ENCODE measurements at places on chromosomes 1 and 21. TPM values are rescaled to one million over a fixed set of nuclear protein-coding genes. Genes with fewer than 3 reads are reported as not detected.

- peak; percentile 52 for DNase-seq
Measured at GRCh38 chr1:244603498-244603897, 49.4 kb upstream of the DESI2 start.

DNA sequence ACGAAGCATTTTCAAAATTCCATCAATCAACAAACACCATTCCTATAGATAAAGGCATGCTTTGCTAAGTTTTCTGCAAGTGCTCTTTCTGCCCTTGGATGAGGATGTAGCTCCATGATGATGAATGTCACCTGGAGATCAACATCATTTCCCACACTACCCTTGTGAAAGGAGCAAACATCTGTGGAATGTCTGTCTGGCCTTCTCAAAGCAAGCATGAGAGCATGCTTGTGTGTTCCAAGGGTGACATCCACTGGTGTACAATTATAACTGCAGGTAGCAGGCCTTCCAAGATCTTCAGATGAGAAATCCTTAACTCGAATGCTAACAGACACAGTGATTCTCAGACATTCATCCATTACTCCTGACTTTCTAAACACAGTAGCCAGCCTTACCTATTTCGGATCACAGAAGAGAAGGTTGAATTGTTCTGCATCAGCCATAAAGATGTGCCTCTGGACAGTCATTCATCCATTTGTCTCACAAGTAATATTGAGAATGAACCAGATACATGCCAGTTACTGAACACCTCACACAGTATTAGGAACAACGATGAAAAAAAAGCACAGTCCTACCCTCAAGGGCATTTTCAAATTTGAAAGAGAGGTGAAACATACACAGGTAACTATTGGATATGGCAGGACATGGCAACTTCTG, 162.4 kb downstream of the TPR start:
- DNase-seq: peak; percentile 75

DNA sequence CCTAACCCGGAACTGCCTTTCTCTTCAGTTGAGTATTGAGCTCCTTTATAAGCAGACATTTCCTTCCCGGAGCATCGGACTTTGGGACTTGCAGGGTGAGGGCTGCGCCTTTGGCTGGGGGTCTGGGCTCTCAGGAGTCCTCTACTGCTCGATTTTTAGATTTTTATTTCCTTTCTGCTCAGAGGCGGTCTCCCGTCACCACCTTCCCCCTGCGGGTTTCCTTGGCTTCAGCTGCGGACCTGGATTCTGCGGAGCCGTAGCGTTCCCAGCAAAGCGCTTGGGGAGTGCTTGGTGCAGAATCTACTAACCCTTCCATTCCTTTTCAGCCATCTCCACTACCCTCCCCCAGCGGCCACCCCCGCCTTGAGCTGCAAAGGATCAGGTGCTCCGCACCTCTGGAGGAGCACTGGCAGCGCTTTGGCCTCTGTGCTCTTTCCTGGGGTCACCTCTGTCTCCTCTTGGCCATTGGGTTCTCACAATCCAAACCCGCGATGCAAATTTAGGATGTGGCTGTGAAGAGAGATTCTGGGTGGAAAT, 3.7 kb downstream of the OLIG2 start:
- no peak for DNase-seq

DNA sequence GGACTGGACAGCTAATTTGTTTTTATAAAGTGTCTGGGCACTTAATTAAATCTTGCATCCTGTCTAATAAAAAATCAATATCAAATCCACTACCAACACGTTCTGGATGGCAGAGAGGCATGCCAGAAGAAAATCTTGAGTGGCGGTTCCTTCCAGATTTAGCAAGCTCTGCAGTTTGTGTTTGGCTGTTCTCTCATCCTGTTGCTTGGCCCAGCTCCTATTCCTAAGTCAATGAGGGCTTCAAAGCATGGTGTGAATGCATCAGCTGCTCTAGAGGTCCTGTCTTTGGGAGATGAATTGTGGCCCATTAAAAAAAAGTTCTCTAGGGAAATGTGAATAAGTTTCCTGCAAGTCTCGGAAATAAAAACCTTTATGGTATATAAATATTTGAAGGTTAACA, 90.3 kb downstream of the DISC1 start:
- no peak for DNase-seq

DNA sequence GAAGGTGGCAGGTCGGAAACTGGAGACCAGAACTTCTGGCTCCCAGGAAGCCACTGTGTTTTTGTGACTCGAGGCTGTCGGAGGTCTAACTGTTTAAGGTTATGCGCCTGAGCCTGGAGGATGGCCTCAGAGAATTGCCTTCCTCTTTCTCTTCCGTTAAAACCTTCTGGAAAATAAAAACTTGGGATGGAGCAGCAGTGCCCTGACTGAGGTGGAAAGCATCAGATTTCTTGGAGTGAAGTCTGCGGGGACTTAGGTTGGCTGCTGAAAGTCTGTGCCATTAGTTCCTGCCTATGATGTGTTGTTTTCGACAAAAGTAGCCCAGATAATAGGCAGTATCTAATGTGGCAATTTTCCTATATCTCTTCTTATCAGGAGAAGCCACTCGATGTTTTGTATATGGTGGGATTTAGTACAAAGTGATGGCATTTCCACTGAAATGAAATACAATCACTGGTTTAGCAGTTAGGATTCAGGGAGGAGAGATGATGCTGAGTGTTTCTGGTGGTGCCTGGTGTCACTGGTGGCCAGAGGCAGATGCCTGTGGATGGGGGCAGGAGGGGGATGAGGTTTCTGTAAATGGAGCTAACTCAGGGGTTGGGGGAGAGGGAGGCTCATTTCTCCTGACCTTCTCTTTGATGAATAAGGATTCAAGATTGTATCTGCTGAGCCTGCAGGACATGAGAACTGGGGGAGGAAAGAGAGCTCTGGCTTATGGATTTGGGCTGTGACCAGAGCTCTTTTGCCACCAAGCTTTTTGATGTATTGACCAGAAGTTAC, 150.8 kb downstream of the CAMTA1 start:
- DNase-seq: no peak

- no peak for DNase-seq
Measured at GRCh38 chr1:8889925-8890785, 11.7 kb upstream of the ENO1 start.

The CRABP2 gene
- total RNA-seq: 289 TPM

The MPZ gene
- total RNA-seq: 0.41 TPM

DNA sequence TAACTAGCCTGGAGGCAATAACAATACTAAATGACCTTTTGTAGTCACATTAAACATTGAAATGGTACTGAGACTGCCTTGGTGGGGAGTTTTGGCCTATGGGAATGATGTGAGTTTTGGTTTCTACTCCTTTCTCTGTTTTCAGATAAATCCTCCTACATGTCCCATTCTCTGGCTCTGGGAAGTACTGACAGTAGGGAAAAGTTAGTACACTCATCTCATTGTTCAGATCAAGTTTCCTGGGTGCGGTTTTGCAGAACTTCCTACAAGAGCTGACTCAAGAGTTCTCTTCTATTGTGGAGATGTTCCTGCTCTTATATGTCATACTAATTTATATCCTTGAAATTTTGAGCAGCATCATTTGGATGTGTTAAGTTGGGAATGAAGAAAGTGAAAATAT, 74.2 kb upstream of the MACF1 start:
- DNase-seq: no peak

DNA sequence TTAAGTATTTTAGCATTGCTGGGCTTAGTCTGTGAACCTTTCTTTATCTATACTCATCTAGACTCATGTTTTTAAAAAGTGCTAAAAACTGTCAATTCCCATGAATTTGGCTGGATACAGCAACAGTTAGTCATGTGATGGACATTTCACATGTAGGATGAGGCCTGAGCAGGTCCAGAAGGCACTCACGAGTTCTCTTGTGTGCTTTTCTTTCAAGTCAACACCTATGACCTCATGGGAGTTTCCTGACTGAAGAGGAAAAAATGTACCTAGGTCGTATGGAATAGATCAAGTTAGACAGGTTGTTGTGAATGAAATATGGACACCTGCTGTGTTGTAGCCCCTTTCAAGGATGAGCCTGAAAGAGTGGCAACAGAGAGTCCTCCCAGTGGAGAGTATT, 394.2 kb downstream of the DUSP10 start:
- no peak for DNase-seq

DNA sequence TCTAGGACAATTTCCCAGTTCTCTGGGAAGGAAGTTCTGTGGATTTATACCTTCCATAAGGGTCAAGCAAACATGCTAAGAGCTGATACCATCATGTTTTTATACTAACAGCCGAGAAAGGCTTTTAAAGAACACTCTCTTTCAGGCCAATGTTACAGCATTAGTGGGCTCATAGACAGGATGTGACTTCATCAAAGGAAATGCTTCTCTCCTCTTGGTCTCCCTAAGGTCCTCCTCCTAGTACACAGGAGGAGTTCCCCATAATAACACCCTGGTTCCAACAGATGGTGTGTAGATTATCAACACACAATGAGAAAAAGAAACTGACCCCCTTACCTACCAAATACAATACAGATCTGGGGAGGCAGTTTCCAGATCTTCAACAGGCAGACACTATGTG, 26.7 kb upstream of the GLIS1 start:
- DNase-seq: no peak

GRCh38 chr1:220999872-221000863, 120.9 kb downstream of the HLX start:
- DNase-seq: no peak

DNA sequence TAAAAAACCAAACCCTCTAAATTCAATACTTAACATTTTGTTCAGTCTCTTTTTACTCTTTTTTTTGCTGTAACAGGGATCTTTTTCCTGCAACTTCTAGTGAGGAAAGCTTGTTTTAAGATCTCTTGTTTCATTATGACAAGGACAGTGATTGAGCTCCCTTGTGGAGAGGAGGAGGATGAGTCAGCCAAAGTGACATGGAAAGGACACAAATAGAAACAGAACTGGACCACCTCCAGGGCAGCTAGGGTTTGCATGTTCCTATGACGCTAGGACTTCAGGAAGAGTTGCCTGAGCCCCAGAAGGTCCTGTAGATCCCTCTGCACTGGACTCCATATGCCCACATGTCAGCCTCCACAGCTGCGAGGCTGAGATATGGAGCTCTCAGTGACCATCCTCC, 212.6 kb upstream of the FAM78B start:
- no peak for DNase-seq

DNA sequence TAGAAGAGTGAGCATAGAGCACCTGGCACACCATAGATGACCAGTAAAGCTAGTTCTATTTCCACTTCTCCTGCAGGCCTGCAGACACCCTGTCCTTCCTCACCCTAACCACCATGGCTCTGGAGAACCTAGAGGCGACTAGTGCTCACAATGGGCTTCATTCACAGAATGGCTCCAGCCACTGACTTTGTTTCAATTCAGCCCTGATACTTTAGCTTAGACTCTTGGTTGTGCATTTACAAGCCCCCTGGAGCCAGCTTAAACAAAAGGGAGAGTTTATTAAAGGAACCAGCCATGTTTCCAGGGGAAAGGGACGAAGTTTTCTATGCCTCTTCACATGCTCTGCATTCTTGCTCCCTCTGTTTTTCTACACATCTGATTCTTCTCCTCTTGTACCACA, 123.7 kb downstream of the NAV1 start:
- DNase-seq: no peak

The AKR7A3 gene
- 142 TPM for total RNA-seq

- DNase-seq: peak; percentile 42
Measured at GRCh38 chr1:8598060-8598724, 219.2 kb downstream of the RERE start.

DNA sequence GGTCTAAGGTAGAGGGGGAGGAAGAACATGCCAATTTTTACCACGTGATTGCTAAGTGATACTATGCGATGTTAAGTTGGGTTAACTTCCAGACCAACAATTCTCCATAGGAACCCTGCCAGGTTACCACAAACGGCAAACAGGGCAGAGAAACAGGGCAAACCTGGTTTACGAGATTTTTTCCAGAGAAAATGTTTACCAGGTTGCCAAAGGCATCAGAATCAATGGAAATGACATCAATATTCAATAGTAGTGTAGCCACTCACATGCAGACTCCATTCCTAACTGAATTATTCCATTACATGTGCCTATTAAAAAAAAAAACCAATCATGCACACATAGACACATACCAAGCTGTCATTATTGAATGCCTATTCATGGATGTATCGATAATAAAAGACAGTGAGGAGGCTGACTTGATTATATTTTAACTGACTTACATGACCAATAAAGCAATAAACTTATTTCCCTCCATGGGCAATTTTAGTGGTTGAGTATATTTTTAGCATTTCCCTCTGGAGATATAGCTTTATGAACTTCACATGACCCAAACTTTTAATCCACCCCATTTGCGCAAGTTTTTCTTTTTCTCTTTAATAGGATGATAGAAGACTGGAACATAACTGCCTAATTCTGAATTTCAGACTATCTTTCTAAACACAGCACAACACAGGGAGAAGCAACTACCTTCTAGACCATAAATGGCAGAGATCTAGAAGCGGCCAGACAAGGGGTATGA, 40.5 kb upstream of the KCNE1 start:
- peak; percentile 77 for DNase-seq
